ENCODE measurements at places on chromosomes 11 and 22.
A peak's percentile ranks its signal among the peaks of the same experiment; 100 is the strongest.

DNA sequence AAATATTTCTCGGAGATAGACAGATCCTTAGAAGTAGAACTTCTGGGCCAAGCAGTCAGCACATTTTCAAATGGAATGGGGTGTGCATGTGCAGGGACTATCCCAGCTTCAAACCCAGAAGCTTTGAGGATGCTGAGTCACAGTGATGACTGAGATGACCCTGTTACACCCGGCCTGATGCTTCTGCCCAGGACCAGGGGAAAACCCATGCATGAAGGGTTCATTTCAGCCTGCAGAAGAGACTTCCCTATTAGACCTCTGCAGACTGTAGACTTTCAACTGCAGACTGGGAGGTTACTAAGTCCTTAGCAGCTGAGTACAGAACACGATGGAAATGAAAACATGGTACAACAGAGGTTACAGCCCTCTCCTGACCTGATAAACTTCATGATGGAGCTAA lies 3.6 kb upstream of the OR2AT4 start:
- peak; percentile 16 for DNase-seq

DNA sequence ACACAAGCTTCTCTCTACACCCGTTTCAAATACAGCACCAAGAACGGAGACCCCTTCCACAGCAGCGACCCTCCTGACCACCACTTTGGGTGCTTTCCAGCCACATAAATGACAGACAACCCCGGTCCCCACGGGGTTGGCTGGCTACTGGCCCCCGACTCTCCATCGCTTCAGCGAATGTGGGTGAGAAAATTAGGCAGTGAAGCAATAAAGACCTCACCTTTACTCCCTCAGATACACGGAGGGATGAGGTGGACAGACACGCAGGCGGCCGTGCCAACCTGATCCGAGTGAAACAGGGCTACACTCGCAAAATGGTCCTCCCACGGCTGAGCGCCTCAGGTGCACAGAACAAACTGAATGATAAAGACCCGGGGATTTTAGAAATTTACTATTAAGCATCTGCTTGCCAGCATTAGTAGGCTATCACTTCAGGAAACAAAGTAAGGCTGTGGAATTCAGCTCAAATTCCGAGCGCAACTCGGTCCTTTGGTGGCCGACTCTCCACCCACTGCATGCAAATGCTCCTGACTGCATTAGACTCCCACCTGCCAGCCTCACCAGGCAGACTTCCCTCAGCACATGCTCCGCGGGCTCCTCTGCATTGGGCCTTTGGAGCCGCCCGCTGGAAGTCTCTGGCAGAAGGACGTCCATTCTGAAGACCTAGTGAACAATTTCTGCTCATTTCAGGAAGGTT lies 12.8 kb upstream of the EFCAB6 start:
- no peak for DNase-seq

DNA sequence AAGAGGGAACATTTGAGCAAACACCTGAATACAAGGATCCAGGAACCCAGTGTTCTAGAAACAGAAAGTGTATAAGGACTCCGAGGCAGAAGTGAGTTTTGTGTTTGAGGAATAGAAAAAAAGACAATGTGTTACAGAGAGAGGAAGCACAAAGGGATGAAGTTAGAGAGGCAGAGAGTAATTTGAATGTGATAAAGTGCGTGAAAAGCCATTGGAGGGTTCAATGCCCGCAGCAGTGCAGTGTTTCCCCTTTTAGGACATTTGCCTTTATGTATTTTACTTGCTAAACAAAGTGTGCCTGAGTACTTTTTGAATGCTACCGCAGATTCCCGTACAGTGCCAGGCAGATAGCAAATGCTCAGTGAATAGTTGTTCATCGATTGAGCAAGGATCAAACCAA lies 508.5 kb downstream of the RAB38 start:
- DNase-seq: no peak

- no peak for DNase-seq
These were observed 741 bp downstream of the PHRF1 start for GRCh38 chr11:576811-577610.
